Myocyte (in vitro differentiated cells): ENCODE measurements at places on chromosomes 3 and 15. TPM values are rescaled to one million over a fixed set of nuclear protein-coding genes. Genes with fewer than 3 reads are reported as not detected.

Gene LDHAL6B
- total RNA-seq, result not detected in 2 replicates

Gene CTXN2
- not detected in 2 replicates for total RNA-seq

Gene C2CD4A
- not detected in 2 replicates for total RNA-seq

Gene ISL2
- total RNA-seq, result 3.9 and 5.3 TPM in 2 replicates

Gene DISP2
- 1.6 and 3.5 TPM in 2 replicates for total RNA-seq

Gene SH2D7
- total RNA-seq, result 0.16 and 0.31 TPM in 2 replicates
